ENCODE measurements at places on chromosomes 7 and 10.
A peak's percentile ranks its signal among the peaks of the same experiment; 100 is the strongest.

- no peak for DNase-seq
Measured at GRCh38 chr7:513521-514166, 6.0 kb downstream of the PDGFA start.

- peak; percentile 65 for DNase-seq
Measured at GRCh38 chr7:23654508-23654907, 25.5 kb upstream of the FAM221A start.

GRCh38 chr10:86337121-86337601 lies 29.4 kb downstream of the GRID1 start:
- no peak for DNase-seq

GRCh38 chr7:156522801-156523200 lies 117.8 kb upstream of the RNF32 start:
- DNase-seq, result no peak

DNA sequence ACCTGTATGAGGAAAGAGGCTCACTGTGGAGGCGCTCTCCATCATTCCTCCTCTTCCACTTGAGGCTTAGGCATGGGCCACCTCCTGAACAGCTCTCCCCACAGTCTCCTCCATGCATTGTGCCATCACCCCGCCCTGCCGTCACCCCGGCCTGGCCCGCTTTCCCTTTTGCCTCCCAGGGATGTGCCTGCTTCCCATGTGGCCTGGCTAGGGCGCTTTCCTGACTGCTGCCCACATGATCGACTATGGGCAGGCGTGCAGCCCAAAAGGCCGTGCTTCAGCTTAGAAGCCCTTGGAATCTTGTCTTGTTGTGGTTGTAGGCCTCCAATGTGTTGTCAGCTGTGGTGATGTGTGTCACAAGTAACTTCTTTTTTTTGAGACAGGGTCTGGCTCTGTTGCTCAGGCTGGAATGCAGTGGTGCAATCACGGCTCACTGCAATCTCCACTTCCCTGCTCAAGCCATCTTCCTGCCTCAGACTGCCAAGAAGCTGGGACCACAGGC lies 1.8 kb upstream of the ACTR3C start:
- DNase-seq, result peak; percentile 28

DNA sequence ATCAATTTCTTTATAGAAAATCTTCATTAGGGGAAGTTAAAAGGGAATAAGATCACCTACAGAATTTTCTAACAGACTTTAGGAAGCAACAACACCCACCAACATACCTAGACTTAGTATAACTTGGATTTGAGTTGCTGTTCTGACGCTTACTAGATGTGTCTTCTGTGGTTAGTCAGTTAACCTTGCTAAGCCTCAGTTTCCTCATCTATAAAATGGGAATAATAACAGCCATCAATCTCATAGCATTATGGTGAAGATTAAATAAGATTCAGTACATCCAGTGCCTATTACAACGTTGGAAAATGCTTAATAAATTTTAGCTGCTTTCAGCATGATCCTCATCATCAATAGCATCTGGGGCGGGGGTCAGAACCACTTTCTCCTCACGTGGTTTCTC lies 106.2 kb downstream of the SORBS1 start:
- no peak for DNase-seq

- no peak for DNase-seq
Measured at GRCh38 chr7:135761751-135762488, 13.3 kb upstream of the FAM180A start.

GRCh38 chr10:132443983-132444876 lies 47.2 kb downstream of the PWWP2B start:
- peak; percentile 56 for DNase-seq

DNA sequence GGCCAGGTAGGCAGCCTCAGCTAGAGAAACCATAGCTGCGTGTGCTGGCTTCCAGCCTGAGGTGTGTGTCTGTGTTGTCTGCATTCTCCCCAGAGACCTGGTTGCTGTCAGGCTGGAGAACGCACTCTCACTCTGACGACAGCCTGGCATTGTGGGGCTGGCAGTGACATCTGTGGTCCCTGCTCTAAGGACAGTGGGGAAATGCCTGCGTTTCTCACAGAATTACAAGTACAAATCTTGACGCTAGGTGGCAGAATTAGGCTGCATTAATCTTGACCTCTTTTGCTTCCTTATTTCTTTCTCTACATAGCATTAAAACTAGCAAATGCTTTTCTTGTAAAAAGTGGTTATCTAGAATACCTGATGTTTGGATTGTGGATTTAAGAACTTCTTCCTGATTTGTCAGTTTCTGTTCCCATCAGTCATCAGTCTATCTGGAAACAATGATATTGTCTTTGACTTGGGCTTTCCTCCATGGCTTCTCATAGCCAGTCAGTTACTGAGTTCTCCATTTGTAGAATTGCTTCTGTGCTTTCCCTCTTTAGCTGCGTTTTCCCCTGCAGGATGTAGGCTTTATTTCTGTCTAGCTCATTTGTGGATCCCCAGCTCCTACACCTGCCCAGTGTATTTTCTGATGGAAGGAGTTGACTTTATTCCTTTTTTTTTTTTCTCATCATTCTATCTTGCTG lies 86.0 kb downstream of the FANK1 start:
- peak; percentile 89 for DNase-seq

DNA sequence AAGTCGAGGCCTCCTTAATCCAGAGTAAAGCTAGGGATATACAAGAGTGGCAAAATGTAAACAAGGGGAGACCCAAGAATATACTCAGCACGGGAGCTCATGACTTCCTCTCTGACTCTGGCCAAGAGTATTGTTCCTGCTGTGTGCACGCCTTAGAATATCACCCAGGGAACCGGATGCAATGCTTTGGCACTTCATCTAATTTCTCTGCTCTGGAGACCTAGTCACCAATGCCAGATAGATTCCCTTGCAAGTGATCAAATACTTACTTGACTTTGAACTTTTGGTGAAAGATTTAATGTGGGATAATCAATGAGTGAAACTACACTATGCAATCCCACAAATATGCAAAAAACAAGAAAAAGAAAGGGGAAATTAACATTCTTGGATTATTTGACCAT lies 695.5 kb downstream of the INHBA start:
- DNase-seq, result no peak

DNA sequence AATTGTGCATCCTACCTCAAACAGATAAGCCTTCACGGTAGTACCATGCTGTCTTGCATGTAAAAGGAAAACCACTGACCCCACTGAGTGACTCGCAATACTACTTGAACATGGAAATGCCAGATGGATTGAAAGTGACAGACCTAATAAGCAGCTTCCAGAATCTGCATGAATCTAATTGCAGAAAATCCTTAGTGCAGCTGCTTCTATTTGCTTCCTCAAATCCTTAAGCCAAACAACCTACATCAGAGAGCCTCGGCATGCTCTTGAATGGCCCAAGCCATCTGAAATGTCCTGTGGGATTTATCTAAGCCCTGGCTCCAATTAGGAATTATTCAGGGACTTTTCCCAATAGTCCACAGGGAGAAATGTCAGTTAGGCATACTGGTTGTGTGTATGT lies 509.5 kb upstream of the CELF2 start:
- DNase-seq, result no peak

- DNase-seq, result no peak
Measured at GRCh38 chr7:78165454-78165853, 366.9 kb downstream of the PHTF2 start.

DNA sequence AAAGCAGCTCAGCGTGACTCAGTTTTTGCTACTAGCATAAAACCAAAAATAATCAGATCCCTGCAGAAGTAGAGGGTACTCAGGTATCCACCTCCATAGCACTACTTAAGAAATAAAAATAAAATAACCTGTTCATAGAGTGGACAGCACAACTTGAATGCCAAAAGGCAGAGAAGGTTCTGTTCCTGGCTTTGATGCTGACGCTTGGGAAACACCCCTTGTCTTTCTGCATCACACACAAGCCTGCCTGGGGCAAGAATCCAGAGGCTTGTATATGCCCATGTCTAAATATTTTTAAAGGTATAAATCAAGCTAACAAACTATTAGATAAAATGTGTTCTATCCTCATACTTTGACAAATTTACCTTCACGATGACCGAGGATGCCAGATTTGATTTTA lies 207.3 kb downstream of the KIAA1217 start:
- no peak for DNase-seq

DNA sequence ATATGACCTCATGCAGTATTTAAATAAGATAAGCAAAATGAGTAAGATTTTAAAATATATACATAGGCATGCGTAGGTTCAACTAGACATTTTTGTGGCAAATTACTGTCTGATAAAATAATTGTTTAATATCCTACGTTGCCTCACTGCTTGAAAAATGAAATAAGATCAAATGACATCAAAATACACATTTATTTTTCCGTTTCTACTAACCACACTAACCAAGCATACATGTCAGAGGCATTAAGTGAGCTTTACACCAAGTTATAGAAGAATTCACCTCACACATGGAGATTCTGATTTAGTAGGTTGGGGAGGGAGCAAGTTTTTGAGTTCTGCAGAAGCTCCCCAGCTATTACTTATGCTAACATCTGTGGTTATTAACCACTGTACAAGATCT lies 66.8 kb downstream of the RSU1 start:
- DNase-seq, result no peak

DNA sequence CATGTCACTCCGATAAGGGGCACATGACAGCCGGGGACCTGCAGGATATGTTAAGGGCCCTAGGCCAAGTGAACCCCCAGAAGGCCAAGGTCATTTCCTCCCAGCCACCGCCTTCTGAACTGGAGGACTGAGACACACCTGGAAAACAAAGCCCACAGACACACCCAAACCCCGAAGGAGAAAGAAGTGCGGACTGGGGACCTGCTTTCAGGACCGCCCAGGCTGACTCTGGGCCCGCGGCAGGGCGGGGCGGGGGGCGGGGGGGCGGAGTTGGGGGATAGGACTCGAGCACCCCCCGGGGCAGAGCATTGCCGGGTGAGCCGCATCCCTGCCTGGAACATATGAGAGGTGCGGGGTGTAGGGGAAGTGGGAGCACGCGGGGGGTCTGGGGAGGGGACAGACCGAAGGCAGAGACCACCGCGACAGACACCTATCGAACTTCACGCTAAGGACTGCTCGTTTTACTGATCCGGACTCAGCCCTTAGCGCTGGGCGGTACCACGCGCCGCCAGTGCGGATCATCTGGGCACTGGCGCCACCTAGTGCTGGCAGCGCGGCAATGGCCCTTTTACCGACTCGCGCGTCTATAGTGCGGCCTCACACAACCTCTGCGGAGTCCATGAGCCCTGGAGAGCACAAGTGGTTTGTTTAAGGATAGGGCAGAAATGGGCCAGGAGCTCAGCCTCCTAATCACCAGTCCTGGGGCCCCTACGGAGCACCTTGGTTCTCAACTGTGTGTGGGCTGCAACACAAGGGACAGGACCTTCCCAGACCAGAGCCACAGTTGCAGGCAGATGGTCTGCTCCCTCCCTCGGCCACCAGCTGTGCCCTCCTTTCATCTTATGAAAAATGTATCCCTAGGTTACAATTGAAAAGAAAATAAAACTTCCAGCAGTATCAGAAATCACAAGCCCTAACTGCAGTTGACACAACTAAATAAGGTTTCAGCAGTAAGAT lies 157.6 kb downstream of the HERPUD2 start:
- peak; percentile 84 for DNase-seq

DNA sequence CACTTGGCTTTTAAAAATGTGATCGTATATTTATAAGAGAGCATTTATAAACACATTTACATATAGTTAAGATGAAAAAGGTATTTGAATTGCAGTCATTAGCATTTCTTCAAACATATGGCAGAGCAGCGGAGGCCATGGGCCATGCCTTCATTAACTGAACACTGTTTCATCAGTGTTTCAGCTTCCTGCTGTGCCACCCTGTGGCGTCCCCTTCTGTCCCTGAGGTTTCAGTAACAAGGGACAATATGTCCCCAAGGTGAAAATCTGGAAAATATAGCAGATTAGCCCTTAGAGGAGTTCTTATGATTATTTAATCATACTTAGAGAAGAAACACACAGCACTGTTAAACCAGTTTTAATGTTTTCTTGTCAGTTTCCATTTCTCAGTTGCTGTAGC lies 577.8 kb downstream of the ETV1 start:
- no peak for DNase-seq

DNA sequence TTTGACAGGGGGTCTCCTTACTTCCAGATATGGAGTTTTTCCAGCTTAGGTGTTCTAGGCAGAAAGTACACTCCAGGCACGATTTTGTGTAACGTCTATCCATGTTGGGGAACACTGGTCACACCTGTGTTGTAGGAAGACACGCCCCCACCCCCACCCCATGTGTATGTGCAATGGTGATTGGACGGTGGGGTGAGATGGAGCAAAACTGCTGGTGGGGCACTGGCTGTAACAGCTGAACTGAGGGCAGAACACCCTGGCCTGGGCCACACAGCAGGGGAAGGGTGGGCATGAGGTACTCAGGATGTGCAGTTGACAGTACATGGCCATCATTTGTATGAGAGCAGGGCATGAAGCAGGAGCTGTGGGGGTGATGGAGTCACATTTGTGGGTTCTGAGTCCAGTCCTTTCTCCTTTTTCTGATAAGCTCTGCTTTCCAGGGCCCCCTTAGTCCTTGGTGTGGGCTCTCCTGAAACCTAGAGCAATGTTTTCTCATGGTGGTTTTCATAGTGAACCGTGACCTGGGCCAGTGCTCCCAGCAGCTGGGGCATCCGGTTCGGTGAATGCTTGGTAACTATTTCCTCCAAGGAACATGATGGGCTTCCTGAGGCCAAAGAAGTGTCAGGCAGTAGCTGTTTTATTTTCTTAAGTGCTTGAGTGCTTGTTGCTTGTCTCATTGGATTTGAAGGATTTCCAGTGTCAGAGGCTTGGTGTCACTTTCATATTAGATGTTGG lies 63.4 kb upstream of the AQP1 start:
- DNase-seq, result no peak

DNA sequence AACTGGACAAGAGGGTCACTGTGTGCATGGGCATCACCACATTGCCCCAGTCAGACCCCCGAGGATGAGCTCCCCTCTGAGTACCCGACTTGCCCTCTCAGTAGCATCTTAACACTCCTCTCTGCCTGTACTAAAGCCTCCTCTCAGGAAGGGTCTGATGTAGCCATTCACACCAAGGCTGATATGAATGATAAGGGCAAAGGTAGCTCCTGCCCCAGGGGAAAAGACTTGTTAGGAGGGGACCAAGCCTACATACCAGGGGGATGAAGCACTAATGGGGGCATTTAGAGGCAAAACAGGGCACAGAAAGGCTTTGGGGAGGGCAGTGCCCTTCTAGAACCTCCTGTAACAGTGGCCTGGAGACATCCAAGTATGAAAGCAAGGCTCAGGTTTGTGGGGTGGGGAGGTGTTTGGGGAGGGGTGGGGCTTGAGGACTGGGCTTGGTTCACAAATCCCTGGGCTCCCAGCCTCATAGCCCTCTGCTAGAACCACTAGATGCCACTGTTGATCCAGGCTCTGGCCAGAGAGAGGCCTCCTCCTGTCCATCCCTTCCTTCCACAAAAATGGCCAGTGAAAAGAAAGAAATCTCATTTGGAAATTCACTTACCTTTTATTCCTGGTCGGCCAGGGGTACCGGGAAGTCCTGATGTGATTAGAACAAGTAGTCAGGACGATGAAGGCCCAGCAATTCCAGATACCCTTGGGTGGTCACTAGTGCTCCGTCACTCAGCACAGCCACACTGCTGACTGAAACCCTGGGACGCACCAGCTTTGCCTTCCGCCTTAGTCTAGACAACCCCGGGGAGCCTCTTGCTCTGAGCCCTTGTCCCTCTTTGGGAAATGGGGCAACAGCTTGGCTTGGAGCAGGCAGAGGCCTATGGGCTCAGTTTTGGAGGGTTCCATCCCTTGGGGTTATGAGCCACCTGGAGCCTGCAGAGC lies 40.3 kb downstream of the COL17A1 start:
- DNase-seq, result peak; percentile 48

Measured in hematopoietic multipotent progenitor cell treated with erythropoietin and hydrocortisone succinate and interleukin-3 and kit ligand, for 6 days (in vitro differentiated cells).